Activated T-helper 1 cell treated with anti-CD3 and anti-CD28 coated beads, Interleukin-12 subunit alpha, Interleukin-12 subunit beta, Interleukin-2, Interleukin-4 antibody, amounts not matched to agents 30 ng/mL and 10 ng/mL and 1 ng/mL, durations not matched to agents 14 hours and 24 hours and 36 hours (primary cell): ENCODE measurements at places on chromosomes 2 and 18.

- H3K36me3 ChIP-seq, result no peaks in the 10 kb centered on the region
- H3K4me3 ChIP-seq, result peak overlapping the region; percentile 87
- DNase-seq, result peak; percentile 8
- H3K27me3 ChIP-seq, result peaks cover 6% of the 10 kb centered on the region
- H3K27ac ChIP-seq, result peak overlapping the region; percentile 83
- H3K4me1 ChIP-seq, result peaks cover 13% of the 10 kb centered on the region
Measured at GRCh38 chr18:55477499-55477859, 110.5 kb downstream of the TCF4 start.

GRCh38 chr2:647003-647560 is 30.1 kb downstream of the TMEM18 start:
- no peak for DNase-seq
- H3K36me3 ChIP-seq, result no peaks in the 10 kb centered on the region
- H3K4me3 ChIP-seq, result no peak overlapping the region
- no peak overlapping the region for H3K27ac ChIP-seq

- H3K36me3 ChIP-seq, result no peaks in the 10 kb centered on the region
- no peak for DNase-seq
- no peaks in the 10 kb centered on the region for H3K4me1 ChIP-seq
- peaks cover 2% of the 10 kb centered on the region for H3K27me3 ChIP-seq
- no peak overlapping the region for H3K4me3 ChIP-seq
Measured at GRCh38 chr18:68733707-68734106, 18.8 kb upstream of the TMX3 start.

DNA sequence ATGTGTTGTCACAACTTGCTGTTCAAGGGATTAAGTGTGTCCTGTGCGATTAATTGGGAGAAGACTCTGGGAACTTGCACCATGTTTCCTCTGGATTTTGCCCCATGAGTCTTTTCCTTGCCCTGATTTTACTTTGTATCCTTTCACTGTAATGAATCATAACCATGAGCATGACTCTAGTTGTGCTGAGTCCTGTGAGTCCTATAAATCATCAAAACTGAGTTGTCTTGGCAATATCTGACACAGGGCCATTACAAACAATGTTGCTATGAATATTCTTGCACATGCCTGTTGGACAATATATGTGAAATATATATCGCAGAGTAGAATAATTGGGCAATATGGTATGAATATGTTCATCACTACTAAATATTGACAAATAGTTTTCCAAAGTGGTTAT is 56.5 kb upstream of the COL5A2 start:
- no peaks in the 10 kb centered on the region for H3K27me3 ChIP-seq
- no peak for DNase-seq
- H3K36me3 ChIP-seq, result no peaks in the 10 kb centered on the region

- DNase-seq, result peak; percentile 38
- H3K4me3 ChIP-seq, result peak overlapping the region; percentile 93
- H3K36me3 ChIP-seq, result peaks cover 5% of the 10 kb centered on the region
- no peak overlapping the region for H3K27ac ChIP-seq
- peaks cover 42% of the 10 kb centered on the region for H3K27me3 ChIP-seq
- peaks cover 36% of the 10 kb centered on the region for H3K4me1 ChIP-seq
Measured at GRCh38 chr2:219497495-219498279, 1.0 kb upstream of the GMPPA start.

DNA sequence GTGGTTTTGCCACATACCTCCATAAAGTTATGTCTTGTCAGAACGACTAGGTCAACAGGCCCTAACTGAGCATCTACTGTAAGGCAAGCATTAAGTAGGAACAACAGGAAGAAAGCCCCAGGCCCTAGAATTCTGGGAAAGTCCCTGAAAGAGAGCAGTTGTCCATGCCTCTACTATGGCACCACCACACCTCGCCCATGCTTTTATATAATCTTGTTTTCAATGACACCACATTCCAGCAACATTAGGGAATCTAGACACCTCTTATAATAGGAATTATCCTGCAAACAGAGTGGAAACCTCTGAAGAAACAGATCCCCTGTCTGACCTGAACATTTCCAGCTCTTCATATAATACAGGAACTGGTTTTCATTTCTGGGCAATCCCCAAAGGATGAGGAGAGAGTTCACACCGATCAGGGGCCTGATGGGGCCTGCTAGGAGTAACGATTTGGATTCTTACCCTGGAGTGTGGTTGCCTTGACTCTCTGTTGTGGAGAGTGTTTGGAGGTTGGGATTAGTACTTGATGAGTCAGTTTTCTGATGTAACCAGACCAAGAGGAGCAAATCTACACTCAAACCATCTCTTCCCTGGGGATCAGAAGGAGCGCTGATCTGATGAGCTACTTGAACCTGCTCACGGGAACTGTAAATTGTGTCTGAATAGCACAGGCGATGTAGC is 31.9 kb upstream of the CEP68 start:
- no peak overlapping the region for H3K27ac ChIP-seq
- no peaks in the 10 kb centered on the region for H3K27me3 ChIP-seq
- no peak overlapping the region for H3K4me3 ChIP-seq
- H3K36me3 ChIP-seq, result peaks cover 14% of the 10 kb centered on the region
- peaks cover 13% of the 10 kb centered on the region for H3K4me1 ChIP-seq

DNA sequence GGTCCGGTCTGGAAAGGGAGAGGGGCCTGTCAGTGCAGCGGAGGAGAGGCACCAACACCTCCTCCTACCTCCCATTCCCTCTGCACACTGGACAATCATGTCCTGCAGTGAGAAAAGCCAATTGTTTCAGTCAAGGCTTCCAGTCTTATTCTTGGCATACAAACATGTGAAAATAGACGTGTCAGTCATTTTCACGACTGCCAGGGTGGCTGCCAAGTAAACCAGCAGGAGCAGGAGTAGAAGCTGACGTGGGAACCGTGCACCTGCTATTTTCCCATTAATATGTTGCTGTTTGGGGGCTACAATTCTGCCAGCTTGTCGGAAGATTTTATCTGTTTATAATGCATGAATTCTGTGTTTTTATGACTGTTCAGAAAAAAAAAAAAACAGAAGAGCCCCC is 202.3 kb downstream of the SPP2 start:
- H3K4me3 ChIP-seq, result no peak overlapping the region
- H3K27ac ChIP-seq, result no peak overlapping the region
- H3K27me3 ChIP-seq, result peaks cover 11% of the 10 kb centered on the region
- peaks cover 17% of the 10 kb centered on the region for H3K4me1 ChIP-seq
- peaks cover 3% of the 10 kb centered on the region for H3K36me3 ChIP-seq

- H3K4me1 ChIP-seq, result peaks cover 57% of the 10 kb centered on the region
- peaks cover 35% of the 10 kb centered on the region for H3K36me3 ChIP-seq
- H3K27ac ChIP-seq, result no peak overlapping the region
- no peak overlapping the region for H3K4me3 ChIP-seq
Measured at GRCh38 chr2:27966466-27966865, 75.9 kb downstream of the BABAM2 start.

DNA sequence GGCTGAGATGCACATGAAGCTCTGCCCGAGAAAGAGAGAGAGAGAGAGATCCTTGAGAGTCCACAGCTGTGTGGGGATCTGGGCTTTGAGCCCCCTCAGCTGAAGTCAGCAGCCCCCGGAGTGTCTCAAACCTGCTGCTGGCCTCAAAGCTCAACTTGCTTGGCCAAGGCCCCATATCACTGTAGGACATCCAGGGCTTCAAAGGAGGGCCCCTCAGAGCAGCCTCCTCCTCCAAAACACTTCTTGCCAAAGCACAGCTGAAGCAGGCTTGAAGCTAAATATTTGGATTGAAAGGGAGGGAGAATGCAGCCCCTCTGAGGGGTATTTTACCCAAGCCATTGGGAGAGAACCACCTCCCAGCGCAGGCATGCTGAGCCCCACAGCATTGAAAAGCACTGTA is 357.6 kb downstream of the OSR1 start:
- H3K4me3 ChIP-seq, result no peak overlapping the region
- DNase-seq, result no peak
- H3K36me3 ChIP-seq, result no peaks in the 10 kb centered on the region
- no peaks in the 10 kb centered on the region for H3K4me1 ChIP-seq
- H3K27me3 ChIP-seq, result no peaks in the 10 kb centered on the region

DNA sequence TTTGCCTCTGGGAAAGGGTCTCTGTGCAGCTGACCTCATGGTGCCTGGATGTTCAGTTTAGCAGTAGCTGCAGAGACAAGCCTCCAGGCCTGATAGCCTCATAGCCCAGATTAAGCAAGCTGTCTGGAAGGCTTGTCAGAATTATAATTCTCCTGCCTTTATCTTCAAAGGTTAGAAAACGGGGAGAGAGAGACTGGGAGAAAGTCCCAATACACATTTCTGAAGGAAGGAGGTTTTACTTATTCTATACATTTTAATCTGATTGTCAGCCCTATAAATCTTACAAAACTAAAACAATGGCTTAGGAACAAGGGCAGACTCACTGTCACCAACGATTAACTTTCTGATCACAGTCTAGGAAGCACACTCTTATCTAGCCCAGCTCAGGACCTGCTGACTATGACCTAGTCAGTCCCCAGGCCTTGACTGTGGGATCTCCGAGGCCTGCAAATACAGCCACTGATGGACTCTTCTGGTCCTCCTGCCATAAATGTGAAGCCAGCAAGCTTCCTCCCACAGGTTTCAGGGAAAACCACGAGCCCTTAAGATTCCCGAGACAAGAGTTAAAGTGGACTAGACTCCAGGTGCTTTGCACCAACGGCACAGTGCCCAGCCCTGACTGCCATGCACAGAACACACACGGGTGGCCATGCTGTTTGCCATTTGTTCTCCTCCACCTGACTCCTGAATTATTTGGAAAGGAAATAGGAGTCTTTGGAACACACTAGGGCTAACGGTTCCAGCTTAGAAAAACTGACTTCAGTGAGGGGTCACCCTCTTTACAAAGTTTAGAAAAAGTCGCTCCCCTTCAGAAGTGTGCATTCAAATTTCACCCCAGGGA is 111.4 kb upstream of the SMAD7 start:
- peaks cover 7% of the 10 kb centered on the region for H3K36me3 ChIP-seq
- peaks cover 14% of the 10 kb centered on the region for H3K4me1 ChIP-seq
- no peak for DNase-seq
- no peak overlapping the region for H3K4me3 ChIP-seq
- no peaks in the 10 kb centered on the region for H3K27me3 ChIP-seq

DNA sequence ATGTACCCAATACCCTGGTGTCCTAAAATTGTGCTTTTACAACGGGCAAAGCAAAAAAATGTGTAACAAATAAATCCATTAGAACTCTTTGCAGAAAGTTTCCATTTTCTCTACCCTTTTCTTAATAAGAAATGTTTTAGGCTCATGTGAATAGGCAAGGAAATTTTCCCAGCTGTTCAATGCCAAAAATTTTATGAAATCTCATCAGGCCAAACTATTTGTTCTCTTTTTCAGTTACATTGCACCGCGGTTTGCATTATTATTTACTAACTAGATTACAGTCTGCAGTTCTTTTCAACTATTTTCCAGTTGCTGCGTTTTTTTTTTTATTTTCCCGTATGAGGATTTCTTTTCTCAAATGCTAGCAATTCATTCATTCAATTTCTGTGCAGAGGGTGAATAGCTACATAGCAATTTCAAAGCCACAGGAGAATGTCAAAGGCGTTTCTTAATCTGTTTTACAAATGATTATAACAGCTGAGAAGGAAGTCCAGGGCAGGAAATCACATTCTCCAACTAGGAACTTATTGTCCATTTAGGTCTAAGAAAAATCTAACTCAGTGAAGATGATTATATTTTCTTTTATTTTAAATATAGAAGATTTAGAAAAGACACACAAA is 367.5 kb upstream of the MMADHC start:
- H3K27ac ChIP-seq, result no peak overlapping the region
- no peak overlapping the region for H3K4me3 ChIP-seq
- H3K4me1 ChIP-seq, result no peaks in the 10 kb centered on the region
- no peaks in the 10 kb centered on the region for H3K36me3 ChIP-seq

DNA sequence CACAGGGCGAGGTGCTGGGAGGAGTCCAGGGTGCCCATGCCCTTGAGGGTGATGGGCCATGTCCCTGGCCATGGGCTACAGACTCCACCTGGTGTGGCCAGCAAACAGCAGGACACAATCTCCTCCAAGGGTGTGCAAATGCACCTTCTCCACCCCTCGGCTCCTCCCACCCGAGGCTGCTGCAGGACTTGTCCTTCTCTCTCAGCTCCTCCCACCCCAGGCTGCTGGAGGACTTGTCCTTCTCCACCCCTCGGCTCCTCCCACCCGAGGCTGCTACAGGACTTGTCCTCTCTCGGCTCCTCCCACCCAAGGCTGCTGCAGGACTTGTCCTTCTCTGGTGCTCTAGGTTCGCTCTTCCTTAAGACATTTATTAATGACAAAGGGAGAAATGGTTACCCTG is 57.3 kb upstream of the SNTG2 start:
- no peak overlapping the region for H3K27ac ChIP-seq
- H3K4me1 ChIP-seq, result no peaks in the 10 kb centered on the region
- peaks cover 5% of the 10 kb centered on the region for H3K27me3 ChIP-seq

GRCh38 chr2:233556881-233557736 is 9.5 kb downstream of the USP40 start:
- H3K4me1 ChIP-seq, result peaks cover 11% of the 10 kb centered on the region
- no peak overlapping the region for H3K4me3 ChIP-seq
- H3K27me3 ChIP-seq, result no peaks in the 10 kb centered on the region
- DNase-seq, result no peak

DNA sequence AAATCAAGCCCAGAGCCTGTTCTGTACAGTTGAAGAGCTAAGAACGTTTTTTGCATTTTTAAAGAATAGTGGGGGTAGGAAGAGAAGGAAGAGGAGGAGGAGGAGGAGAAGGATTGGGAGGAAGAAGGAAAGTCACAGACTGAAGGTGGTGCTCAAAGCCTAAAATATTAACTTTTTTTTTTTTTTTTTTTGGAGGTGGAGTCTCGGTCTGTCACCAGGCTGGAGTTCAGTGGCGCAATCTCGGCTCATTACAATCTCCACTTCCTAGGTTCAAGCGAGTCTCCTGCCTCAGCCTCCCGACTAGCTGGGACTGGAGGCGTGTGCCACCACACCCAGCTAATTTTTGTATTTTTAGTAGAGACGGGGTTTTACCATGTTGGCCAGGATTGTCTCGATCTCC is 18.3 kb upstream of the KLHL29 start:
- DNase-seq, result no peak
- H3K27me3 ChIP-seq, result peaks cover 32% of the 10 kb centered on the region
- no peaks in the 10 kb centered on the region for H3K36me3 ChIP-seq
- H3K27ac ChIP-seq, result no peak overlapping the region
- H3K4me1 ChIP-seq, result no peaks in the 10 kb centered on the region

- no peak overlapping the region for H3K4me3 ChIP-seq
- H3K4me1 ChIP-seq, result peaks cover 24% of the 10 kb centered on the region
- H3K36me3 ChIP-seq, result peaks cover 2% of the 10 kb centered on the region
- no peaks in the 10 kb centered on the region for H3K27me3 ChIP-seq
- no peak for DNase-seq
- H3K27ac ChIP-seq, result no peak overlapping the region
Measured at GRCh38 chr2:84991404-84992160, 20.6 kb downstream of the KCMF1 start.

DNA sequence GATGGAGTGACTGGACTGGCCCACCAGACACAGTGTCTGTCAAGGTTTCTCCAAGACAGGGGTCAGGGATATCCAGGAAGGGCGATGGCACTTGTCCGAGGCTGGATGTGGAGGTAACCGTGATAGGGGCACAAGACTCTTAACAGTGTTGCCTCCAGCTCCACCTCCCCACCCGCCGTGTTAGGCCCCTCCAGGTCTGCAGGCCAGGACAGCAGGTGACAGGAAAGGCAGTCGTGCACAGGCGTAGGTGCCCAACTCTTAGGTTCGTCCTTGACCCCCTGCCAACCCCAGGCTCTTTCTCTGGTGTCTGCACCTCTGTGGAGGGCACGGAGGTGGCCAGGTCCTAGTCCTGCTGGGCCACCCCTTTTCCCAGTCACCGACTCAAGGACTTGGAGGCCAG is 10.1 kb downstream of the ITM2C start:
- DNase-seq, result no peak
- no peak overlapping the region for H3K27ac ChIP-seq
- H3K4me3 ChIP-seq, result no peak overlapping the region
- no peaks in the 10 kb centered on the region for H3K36me3 ChIP-seq
- H3K27me3 ChIP-seq, result peaks cover 20% of the 10 kb centered on the region
